ENCODE measurements at places on chromosomes 2 and 18.

DNA sequence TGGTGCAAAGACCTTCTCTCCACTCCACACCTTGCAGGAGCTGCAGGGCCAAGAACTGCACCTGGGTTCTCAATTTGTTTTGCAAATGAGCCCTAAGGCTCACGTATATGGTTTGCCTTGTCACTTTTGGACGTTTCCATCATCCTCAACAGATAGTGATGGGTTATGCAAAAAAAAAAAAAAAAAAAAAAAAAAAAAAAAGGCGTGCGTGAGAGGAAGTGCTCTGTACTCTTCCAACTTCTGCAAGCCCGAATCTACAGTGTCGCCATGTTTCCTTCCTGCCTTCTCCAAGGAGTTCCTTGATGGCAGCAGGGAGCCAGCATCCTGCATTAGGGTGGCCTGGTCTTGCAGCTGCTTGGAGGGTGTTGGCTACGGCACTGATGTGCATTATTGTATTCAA lies 4.0 kb upstream of the INHBB start:
- DNase-seq, result no peak

- DNase-seq, result no peak
Measured at GRCh38 chr2:112143150-112143549, 5.0 kb downstream of the FBLN7 start.

GRCh38 chr2:129320288-129320687 lies 659.2 kb upstream of the RAB6C start:
- DNase-seq, result no peak

DNA sequence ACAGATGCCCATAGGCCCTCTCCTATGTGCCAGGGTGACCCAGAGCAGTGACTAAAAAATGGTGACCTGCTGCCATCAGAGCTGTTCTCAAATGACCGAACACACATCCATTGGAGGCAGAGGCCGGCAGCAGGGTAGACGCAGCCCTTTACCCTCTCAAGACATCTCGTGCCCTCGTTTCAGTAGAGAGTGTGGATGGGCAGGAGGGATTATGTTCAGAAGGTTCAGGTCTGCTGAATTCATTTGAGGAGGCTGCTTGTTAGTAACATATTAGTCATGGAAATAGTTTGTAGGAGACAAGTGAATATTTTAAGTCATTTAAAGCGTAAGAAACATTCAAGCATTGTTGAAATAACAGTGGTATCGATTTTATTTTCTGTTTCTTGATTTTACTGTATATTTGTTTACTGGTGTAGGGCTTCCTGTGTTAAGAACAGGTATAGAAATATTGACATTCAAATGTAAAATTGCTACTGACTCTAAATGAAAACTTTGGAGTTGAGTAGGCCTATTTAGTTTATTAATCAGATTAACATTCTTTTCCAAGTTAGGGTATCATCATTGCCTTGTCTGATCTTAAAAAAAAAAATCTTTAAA lies 82.6 kb downstream of the ZNF532 start:
- no peak for DNase-seq

DNA sequence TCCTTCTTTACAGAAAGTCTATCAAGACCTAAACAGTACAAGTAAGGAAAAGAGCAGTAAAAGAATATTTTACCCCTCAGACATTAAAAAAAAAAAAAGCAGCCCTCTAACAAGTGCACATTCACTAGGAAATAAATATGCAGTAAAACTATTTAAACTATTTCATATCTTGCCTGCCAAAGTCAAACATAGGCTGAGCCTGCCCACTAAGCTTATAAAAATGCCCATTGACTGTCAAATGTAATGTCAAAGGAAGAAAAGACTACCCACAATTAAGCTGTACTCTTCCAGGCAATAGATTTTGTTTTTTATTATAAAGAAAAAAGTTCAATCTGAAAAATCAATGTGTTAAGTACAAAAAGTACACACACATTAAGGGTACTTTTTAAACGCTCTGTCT lies 11.8 kb downstream of the ALS2 start:
- DNase-seq, result no peak

DNA sequence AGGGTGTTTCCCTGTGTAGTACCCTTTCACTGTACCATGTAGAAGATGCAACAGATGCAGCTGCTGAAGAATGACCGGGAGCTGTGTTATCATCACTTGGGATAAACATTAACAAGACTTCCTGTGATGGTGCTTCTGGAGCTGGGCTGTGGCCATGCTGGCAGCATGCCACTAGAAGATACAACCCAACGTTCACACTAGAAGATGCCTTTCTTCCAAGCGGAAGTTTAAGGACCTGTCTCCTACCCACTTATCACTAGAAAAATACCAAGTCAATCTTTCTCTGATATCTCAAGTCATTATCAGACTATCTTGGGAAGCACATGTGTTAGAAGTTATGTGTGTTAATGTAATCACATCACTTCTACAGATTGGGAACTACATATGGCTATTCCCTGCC lies 953.5 kb downstream of the CNTNAP5 start:
- DNase-seq, result no peak

- DNase-seq, result no peak
Measured at GRCh38 chr2:200222791-200223190, 83.7 kb upstream of the SPATS2L start.

DNA sequence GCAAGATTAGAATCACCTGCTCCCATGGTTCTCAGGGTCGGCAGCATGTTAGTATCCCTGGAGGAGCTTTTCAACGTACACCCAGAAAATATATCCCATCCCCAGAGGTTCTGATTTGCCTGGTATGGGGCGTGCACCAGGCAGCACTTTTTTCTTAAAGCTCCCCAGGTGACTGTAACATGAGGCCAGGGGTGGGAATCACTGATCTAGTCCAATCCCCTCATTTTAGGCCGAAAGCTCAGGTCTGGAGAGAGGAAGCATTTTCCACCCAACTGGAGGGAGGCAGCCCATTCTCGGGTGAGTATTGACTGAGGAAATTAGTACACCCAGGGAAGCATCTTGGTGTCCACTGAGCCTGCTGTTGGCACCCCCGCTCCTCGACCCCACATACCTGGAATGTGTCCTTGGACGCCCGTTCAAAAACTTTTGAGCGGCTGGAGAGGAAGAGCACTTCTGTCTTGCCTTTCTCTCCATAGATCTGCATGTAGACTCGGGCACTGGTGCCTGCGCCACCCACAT lies 94.3 kb downstream of the LOXHD1 start:
- DNase-seq, result no peak

DNA sequence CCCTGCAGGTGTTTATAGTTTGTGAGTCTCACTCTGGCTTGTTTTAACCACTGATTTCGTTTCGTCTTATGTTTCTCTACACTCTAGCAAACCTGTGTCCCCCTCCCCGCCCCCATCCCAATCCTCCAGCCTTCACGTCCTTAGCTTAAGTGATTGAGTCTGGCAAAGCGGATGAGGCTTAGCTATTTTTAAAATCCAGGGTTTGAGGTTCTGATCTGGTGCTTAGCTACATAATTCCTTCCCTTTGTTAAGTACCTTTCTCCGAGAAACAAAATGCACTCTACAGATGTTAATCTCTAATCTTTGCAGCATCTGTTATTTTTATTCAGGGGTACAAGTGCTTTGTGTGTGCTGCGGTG lies 7.8 kb downstream of the AGAP1 start:
- no peak for DNase-seq
